ENCODE measurements at places on chromosomes 2 and 18. TPM values are rescaled to one million over a fixed set of nuclear protein-coding genes. Genes with fewer than 3 reads are reported as not detected.

Gene AQP12A
- total RNA-seq, result not detected

Gene OSBPL6
- total RNA-seq, result 7.2 TPM

Gene SERPINB13
- not detected for total RNA-seq

Gene FTCDNL1
- 0.97 TPM for total RNA-seq

Gene STEAP3
- 22.2 TPM for total RNA-seq

Gene SERPINB8
- 1.2 TPM for total RNA-seq

Gene ALPP
- 0.15 TPM for total RNA-seq
